ENCODE measurements at places on chromosomes 2 and 18.

DNA sequence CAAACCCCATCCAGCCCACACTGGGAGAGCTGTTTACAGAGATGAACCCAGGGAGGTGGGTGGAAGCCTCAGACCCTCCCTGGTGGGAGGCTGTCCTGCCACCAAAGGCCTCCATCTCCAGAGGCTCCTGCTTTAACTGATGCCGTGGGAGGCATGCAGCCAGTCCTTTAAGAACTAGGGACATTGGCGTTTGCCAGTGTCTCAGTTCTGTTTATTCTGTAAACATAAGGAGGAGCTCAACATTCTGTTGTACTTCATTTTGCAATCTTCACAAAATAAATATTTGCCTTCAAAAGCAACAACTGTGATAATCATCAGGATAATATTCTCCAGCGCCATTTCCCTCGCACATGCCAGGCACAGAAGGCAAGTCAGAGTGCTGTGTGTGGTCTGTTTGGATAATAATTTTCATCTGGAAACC, 6.8 kb downstream of the EDAR start:
- no peak for DNase-seq

DNA sequence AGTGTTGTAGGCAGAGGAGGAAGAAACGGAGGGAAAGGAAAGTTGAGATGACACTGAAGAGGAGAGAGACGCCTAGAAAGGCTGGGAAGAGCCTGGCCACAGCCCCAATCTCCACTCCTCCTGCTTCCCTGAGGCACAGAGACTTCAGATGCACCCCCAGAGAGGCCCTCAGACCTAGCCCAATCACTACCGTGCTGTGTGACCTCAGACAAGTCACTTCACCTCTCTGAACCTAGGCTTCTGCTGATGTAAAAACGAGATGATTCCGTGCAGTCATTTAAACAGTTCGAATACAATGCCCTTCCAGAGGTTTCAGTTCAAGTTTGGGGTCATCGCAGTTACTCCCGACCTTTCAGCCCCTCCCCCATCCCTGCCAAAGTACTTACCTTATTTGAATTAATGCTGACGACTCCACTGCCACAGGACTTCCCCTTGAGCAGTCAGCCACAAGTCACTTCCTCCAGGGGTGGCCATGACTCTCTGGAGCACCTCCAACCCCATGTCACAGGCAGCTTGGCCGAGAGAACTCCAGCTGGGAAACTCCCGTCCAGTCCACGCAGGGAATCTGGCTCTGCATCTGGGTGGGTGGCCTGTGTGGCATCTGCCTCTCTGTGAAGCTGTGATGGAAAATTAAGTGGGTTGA, 105.2 kb upstream of the ID2 start:
- DNase-seq, result peak; percentile 34

DNA sequence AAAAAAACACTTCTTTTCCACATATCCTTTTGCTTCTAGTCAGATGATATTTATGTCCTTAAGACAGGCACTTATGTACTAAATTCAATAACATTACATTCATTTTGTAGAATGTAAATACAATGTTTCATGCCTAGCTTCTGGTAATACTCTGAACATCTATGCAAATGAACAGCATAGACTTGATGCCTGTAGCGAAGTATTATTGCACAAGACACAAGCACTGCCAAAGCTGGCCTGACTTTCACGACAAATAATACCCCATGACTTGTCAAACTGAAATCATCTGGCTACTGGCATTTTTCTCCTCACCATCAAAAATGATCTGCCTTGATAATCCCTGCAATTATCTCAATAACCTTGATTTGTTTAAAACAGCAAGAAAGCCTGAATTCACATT, 101.3 kb downstream of the L3MBTL4 start:
- DNase-seq, result no peak

DNA sequence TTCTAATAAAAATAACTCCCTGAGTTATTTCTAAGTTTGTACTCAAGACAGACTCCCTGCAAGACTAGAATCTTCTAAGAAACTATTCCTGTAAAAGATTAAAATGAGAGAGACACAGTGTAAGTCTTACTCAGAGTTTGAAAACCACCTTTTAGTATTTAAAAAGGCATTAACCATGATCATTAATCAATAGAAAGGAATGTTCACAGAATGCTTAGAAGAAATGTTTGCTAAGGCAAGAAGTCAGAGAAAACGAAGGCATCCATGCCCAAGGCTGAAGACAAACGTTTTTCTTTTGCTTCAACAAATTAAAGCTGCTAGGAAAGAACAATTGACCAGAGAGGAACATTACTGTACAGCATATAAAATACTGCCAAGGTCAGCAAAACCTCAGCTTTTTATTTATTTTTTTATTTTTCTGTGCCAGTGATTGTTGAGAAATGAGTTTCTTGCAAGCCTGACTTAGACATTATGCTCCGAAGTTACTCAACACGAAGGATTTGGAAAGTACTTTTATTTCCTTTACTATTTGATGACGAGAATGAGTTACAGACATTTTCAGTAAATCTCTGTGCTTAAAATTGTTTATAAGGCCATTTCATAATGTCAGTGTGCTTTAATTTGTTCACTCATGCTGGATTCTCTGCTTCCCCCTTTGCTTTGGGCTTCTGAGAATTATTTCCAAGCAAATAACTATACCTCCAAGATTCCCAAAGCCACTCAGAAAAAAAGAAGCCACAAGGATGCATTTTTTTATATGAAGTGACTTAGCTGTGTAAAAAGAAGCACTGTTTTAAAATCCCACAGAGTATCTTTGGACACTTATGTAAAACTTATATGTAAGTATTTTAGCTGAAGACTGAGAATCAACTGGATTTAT, 20.5 kb downstream of the RND3 start:
- no peak for DNase-seq

- no peak for DNase-seq
These were observed 77.8 kb downstream of the ANTXR1 start for GRCh38 chr2:69090820-69091219.

DNA sequence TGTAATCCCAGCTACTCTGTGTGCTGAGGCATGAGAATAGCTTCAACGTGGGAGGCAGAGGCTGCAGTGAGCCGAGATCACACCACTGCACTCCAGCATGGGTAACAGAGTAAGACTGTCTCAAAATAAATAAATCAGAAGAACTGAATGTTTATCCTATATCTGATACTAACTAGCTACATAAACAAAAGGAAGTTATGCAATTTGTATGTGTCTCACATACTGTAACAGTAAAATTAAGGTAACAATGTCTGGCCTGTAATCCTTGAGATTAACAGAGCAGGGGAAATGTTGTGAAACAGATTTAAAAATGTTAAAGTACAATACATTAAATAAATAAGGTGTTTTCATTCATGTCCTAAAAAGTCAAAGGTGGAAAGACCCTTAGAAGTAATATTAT, 150.8 kb downstream of the MEMO1 start:
- DNase-seq, result no peak

- DNase-seq, result peak; percentile 88
These were observed 7.5 kb downstream of the SERTAD2 start for GRCh38 chr2:64646007-64646880.

- no peak for DNase-seq
These were observed 289.9 kb downstream of the NBAS start for GRCh38 chr2:15271276-15271675.

GRCh38 chr2:10909050-10909995, 2.4 kb upstream of the KCNF1 start:
- peak; percentile 21 for DNase-seq

DNA sequence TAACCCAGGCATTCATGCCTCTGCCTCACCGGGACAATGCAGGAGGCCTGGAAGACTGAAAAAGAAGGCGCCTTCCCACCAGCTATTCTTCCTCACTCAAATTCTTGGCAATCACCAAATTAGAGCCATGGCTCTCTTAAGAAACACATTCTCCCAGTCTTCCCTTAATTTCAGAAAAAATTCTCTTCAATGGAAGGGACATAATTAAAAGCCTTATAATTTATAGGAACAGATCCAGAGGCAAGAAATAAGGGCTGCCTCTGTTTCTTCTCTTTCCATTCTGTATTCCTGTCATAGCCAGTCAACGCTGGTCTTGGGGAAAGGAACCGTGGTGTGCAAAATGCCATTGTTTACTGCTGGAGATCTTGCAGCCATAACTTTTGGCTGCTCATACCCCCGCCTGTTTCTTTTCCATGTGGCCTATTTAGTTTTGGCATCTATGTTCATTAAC, 32.8 kb downstream of the DTNA start:
- DNase-seq, result no peak

- no peak for DNase-seq
These were observed 82.4 kb downstream of the TTC32 start for GRCh38 chr2:19819097-19820065.

DNA sequence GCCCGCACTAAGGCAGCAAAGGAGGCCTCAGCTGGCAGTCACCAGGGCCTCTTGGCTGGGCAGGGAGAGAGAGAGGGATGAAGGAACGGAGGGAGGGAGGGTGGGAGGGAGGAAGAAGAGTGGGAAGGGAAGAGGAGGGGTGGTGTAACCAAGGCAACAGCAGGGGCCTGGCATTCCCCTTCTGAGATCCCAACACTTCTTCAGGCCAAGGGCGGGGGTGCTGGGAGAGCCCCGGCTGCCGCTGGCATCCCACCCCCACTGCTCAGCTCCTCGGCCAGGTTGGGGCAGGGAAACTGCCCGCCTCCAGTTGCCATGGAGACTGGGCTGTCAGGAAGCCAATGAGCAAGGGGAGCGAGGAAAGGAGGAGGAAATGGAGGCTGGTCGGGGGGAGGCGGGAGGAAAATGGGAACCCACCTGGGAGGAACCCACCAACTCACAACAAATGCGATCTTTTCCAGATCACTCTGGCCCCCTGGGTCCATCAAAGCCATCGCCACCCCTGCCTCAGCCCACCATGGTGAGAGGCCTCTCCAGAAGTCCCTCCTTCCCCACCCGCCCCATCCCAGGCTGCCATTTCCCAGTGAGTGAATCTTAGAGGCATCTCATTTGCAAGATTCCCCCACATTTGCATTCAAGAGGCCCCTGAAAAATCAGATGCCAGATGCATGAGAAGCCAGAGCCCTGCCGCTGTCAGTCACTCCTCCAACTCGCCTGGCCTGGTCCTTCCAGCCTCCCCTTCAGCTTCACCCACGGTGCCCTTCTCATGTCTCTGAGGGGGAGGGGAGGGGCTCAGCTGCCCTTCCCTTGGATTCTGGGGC, 12.4 kb downstream of the SH2D6 start:
- no peak for DNase-seq

DNA sequence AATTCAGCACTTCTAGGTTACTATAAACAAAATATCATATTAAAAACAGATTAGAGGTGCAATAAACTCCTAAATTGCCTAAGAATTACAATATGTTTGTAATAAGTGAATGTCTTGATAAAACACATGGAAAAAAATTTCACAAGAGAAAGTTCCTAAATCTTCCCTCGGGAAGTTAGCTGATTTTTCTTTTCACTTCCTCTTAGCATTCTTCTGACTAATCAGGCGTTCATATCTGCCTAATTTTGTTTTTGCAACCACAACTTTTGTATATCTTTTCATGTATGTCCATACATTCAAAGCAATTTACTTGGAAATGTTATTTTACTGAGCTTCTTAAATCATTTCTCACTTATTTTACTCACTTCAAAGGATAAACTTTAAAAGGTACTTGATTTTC, 88.5 kb downstream of the RTTN start:
- DNase-seq, result no peak

DNA sequence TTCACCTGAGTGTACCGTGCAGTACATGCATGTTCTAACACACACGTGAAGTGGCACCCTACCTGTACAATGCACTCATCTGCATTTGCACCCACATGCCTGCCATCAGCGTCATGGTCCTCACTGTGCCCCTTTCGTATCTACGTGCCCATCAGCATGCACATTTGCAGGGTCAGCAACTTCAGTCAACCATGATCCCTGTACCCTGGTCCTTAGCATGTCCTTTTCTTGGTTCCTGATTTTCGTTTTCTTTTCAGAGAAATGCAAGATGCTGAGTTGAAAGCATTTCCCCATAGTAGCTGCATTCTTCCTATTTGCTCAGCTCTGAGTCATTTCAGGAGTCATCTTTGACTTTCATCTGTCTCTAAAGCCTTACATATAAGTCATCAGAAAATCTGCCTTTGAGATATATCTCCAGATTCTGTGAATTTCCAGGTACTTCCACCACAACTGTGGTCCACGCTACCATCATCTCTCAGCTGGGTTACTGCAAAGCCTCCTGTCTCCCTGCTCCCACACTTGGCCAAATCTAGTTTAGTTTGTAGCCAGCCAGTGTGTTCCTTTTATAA, 14.7 kb upstream of the PUM2 start:
- peak; percentile 28 for DNase-seq

DNA sequence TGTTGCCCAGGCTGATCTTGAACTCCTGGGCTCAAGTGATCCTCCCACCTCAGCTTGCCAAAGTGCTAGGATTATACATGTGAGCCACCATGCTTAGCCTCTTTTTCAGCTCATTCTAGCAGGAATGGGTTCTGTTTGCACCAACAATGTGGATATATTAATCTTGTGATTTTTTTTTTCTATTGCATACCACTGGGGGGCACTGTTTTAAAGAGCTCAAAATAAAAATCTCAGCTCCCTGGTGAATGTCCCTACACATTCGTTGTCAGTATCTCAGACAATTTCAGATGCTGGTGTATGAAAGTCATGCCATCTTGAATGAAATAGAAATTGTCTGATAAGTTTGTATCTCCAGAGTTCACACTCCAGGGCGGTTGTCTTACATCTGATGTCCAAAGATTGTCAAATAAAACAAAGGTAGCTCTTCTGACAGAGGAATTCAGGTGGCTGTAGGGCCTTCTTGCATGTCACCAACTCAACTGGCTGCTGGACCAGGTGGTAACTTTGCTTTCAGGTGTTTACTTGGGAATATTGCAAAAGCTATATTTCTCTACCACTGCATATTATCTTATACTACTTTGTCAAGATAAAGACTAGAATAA, 3.1 kb upstream of the MATN3 start:
- no peak for DNase-seq

GRCh38 chr18:9655232-9655767, 40.9 kb upstream of the PPP4R1 start:
- no peak for DNase-seq

GRCh38 chr2:170707821-170708795, 7.0 kb upstream of the SP5 start:
- no peak for DNase-seq

DNA sequence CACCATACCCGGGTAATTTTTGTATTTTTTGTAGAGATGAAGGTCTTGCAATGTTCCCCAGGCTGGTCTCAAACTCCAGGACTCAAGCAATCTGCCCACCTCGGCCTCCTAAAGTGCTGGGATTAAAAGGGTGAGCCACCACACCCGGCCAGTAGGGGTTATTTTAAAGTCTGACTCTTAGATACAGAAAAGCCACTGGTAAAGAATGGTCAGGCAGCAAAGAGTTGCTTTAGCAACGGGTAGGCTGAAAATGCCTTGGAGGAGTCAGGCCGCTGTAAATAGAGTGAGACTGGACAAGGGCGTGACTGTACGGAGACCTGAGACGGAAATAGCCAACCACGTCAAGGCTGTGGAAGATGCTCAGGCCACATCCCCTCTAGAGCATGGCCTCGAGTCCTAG, 54.2 kb downstream of the ACKR3 start:
- DNase-seq, result no peak

Measured in stimulated activated CD4-positive, alpha-beta T cell treated with anti-CD3 and anti-CD28 coated beads, Interleukin-4, amount 100 ng/mL, for 48 hours (primary cell).